ENCODE measurements at places on chromosomes 11 and 22.

DNA sequence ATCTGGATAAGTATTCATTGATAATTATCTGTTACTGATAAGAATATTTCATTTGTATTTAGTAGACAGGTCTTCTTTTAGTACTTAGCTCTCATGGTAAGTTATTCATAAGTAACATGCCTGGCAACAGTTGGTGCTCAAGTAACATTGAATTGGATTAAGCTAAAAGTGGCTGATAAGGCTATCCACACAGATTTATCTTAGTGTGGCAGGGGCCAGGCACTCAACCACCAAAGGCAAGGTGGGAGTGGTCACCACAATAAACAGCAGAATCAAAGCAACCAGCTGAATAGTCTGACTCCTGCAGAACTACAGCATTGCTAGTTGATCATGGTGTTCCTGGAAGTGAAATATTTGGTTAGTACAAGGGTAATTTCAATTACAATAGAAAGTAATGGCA, 33.0 kb upstream of the NARS2 start:
- no peak for DNase-seq

- no peak for DNase-seq
Observed at GRCh38 chr11:117874253-117874909, 2.1 kb downstream of the FXYD6 start.

GRCh38 chr11:95545116-95545875, 244.3 kb downstream of the FAM76B start:
- DNase-seq, result no peak

GRCh38 chr11:93743291-93743690, 1.8 kb downstream of the C11orf54 start:
- no peak for DNase-seq

- DNase-seq, result no peak
Observed at GRCh38 chr22:25883482-25884033, 141.6 kb downstream of the MYO18B start.
